ENCODE measurements at places on chromosomes 5 and 9. TPM values are rescaled to one million over a fixed set of nuclear protein-coding genes. Genes with fewer than 3 reads are reported as not detected.
A peak's percentile ranks its signal among the peaks of the same experiment; 100 is the strongest.

The RFESD gene
- 2.6 TPM for total RNA-seq

- DNase-seq = no peak
Measured at GRCh38 chr5:134873494-134873893, 677 bp upstream of the TXNDC15 start.

GRCh38 chr5:168886157-168886556 lies 307.0 kb upstream of the PANK3 start:
- DNase-seq = no peak

- DNase-seq = no peak
Measured at GRCh38 chr5:36681711-36682110, 75.3 kb downstream of the SLC1A3 start.

DNA sequence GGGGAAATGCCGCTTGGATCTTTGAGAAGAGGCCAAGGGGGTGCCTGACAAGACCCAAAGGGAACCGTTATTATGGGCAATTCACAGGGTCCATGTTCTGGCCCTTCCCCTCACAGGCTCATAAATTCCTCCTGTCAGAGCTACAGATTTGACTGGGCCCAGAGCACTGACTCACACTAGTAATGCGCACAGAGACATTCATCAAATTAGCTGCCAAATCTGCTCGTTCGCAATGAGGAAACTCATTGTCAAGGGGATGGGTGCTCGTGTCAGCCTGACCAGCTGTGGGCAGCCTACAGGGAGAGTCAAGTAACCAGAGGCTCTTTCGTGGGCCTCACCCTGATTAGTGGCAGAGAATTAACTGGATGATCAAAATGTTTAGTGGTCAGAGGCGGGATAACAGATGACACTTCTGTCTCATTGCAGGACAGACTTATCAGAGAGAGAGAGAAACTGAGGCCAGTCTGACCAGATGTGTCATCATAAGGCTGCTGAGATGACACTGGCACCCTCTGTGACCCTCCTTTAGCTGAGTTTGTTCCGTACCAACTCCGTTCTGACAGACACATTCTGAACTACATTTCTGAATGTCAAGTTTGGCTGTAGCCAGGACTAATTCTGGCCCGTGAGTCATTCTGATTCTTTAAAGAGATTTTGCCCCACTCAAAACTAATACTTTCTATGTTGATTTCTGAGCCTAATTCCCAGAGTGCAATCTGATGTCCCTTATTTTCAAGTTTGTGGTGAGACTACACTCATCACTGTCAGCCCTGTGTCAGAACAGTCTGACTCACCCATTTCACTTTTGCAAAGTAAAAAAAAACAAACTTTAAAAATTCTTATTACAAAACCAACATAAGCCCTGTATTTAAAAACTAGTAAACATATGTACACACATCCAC lies 377.1 kb downstream of the ACTL7B start:
- no peak for DNase-seq

DNA sequence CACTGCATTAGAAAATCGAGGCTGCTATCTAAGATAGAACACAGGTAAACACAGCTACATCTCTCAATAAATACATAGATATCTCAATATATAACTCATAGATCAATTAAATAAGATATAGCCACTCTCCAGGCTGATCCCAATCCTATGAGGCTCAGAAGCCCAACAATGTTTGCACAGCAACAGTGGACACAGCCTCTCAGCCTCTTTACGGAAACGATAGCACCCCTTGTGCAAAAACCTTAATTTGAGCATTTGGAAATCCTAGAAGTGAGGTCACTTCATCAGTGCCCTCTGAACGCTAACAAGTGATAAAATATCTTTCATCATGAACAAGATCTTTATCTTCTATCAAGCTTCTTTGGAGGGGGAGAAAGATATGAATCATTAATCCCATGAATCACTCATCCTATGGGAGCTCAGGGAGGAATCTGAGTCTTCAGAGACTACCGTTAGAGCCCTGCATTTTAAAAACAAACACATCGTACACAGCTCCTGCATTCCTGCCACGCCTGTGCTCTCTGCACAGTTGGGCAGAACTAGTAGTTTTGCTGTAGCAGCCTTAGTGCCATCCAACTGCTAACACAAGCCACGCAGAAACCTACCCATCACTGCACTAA lies 71.4 kb downstream of the MED27 start:
- peak; percentile 38 for DNase-seq

- DNase-seq = no peak
Measured at GRCh38 chr5:131482617-131483016, 152.4 kb downstream of the RAPGEF6 start.

DNA sequence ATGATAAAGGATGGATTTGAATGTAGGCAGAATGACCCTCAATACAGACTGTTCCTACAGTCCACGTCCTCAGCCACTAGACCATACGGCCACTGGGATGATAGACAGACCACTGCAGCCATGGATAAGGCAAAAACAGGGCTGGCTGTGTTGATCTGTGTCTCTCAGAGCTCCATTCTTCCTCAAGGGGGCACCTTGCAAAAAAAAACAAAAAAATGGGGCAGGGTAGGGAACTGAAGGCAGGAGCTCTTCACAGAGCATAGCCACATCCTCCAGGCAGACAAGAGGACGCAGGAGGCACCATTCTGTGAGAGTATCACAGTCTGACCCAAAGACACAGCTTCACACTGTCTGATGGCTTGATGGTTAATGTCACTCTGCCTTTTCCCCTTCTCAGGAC lies 61.2 kb upstream of the GABRP start:
- DNase-seq = no peak

The INSL6 gene
- 0.47 TPM for total RNA-seq
